SK-N-SH (cell line): ENCODE measurements at places on chromosomes 4 and X. TPM values are rescaled to one million over a fixed set of nuclear protein-coding genes. Genes with fewer than 3 reads are reported as not detected.

- DNase-seq: no peak
These were observed 206.7 kb downstream of the MGST2 start for GRCh38 chr4:139872274-139872673.

DNA sequence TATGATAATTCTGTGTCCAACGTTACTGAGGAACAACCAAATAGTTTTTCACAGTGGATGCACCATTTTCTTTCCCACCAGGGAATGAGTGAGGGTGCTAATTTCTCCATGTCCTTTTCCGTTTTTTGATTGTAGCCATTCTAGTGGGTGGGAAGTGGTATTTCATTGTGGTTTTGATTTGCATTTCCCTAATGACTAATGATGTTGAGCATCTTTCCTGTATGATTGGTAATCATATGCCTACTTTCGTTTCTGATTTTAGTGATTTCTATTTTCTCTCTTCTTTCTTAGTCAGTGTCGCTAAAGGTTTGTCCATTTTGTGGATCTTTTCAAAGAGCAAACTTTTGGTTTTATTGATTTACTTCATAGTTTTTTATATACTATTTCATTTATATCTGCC, 32.1 kb upstream of the TEX13D start:
- no peak for DNase-seq

Gene MAGEC2
- 1.9 and 2.0 TPM in 2 replicates for polyA plus RNA-seq

Gene DTHD1
- not detected in 2 replicates for polyA plus RNA-seq

Gene FHIP1A
- 1.3 and 2.2 TPM in 2 replicates for polyA plus RNA-seq

Gene ITGB1BP2
- 1.5 and 1.7 TPM in 2 replicates for polyA plus RNA-seq

Gene TCEAL2
- polyA plus RNA-seq: 0.12 and 0.23 TPM in 2 replicates
